ENCODE measurements at places on chromosomes 3 and 15.

DNA sequence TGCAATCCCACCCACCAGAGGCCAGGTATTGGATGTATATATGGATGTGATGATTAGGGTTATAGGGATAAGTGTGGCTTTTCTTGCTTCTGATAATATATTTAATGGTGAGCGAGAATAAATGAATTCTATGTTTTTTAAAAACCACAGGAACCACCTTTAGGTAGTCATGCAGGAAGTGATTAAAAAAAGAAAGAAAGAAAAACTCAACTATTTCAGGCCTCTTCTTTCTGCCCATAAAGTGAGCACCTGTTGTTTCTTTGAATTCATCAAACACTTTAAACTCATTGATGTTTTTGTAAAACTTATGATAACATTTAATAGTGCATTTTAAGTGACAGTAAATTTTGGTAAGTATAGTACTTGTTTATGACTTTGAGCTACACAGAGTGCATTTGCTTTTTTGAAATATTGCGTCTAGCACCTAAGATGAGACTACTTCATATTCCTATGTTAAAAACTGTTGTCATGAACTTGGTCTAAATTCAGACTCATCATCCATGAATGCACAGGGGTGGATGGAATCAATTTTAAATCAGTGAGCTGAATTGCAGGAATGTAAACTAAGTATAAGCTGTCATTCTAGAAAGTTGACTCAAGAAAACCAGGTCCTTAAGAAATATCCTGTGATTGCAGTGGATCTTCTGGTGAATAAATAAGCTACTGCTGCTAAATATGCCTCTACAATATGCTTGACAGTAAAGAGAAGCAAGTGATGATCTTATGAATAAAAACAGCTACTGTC is 764.4 kb upstream of the NECTIN3 start:
- DNase-seq = no peak

DNA sequence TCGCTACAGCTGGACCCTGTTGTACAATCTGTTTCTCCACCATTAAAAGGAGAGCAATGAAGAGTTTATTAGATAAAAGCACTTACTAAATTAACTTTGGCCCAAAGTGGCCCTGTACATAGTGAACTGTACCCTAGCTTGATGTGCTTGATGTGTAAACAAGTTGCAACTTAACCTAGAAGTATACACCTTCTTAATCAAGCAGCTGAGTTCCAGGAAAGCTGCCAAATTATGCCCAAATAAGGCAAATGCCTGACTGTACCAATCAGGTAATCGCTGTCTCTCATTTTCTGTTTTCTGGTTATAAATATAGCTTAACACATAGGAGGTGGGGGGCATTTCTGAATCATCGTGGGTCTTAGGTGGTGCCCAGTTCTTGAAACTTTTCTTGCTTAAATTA is 704.8 kb upstream of the CBLB start:
- no peak for DNase-seq

- no peak for DNase-seq
Observed at GRCh38 chr3:22175947-22176346, 424.9 kb upstream of the ZNF385D start.

DNA sequence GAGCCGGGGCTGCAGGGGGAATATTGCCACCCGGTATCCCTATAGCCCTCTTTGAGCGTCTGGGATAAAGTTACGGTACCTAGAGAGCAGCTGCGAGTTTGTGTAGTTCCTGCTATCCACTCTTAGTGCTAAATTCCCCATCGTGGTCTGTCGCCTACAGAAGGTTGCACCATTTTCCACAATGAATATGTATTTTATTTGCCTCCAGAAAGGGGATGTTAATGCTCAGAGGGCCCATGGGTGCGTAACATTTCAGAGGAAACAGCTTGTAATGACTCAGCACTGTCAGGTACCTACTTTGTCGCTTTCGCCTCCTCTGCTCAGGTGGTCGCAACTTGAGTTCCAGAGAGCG is 1.1 kb downstream of the SLCO3A1 start:
- no peak for DNase-seq

GRCh38 chr15:68415501-68416157 is 16.3 kb downstream of the ITGA11 start:
- DNase-seq = no peak

Measured in HS-27A (cell line).